Esophagus muscularis mucosa (tissue), 4 donors: ENCODE measurements at places on chromosomes 16 and 17. TPM values are rescaled to one million over a fixed set of nuclear protein-coding genes. Genes with fewer than 3 reads are reported as not detected.

Gene ACAP1
- total RNA-seq: 2.1 TPM

GRCh38 chr16:24346734-24347133, 90.6 kb downstream of the CACNG3 start:
- DNase-seq: no peak

DNA sequence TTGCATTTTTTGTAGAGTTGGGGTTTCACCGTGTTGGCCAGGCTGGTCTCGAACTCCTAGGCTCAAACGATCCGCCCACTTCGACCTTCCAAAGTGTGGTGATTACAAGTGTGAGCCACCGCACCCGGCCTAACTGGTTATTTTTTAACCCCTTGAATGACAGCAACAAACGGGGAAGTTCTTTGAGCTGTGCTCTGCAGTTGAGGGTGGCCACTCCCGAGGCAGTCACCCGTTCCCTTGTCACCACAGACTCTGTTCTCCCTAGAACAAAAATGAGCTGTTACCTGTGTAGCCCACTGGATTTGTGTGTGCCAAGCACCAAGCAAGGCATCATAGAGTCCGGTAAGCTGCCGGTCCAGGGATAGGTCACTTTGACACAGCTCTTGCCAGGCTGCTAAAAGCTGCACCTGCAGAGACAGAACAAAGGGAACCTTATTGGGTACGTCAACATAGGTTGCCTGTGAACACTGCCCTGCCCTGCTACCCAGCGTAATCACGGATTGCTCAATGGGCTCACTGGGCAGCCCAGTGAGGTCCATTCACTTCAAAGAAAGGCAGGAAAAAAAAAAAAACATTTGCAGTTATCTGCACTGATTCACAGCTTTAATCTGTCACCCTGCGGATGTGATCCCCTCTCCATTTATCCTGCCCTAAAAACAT, 19.6 kb downstream of the COG7 start:
- DNase-seq: no peak

Gene IL34
- 1.7 TPM for total RNA-seq

Gene ZSCAN10
- not detected for total RNA-seq

Gene ALOX12B
- not detected for total RNA-seq

GRCh38 chr17:44933824-44934744, 13.5 kb downstream of the KIF18B start:
- no peak for DNase-seq
